ENCODE measurements at places on chromosomes 2 and 18.

DNA sequence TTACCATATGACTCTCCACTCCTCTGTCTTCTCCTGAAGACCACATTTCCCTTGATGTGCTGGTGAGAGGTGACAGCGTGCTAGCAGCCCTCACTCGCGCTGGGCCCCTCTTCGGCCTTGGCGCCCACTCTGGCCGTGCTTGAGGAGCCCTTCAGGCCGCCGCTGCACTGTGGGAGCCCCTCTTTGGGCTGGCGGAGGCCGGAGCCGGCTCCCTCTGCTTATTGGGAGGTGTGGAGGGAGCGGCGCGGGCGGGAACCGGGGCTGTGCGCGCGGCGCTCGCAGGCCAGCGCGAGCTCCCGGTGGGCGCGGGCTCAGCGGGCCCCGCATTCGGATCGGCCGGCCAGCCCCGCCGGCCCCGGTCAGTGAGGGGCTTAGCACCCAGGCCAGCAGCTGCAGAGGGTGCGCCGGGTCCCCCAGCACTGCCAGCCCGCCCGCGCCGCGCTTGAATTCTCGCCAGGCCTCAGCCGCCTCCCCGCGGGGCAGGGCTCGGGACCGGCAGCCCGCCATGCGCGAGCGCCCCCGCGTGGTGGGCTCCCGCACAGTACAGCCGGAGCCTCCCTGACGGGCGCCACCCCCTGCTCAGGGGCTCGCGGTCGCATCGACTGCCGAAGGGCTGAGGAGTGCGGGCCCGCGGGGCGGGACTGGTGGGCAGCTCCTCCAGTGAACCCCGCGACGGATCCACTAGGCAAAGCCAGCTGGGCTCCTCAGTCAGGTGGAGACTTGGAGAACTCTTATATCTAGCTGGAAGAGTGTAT lies 246.6 kb upstream of the REG3G start:
- no peak for DNase-seq

DNA sequence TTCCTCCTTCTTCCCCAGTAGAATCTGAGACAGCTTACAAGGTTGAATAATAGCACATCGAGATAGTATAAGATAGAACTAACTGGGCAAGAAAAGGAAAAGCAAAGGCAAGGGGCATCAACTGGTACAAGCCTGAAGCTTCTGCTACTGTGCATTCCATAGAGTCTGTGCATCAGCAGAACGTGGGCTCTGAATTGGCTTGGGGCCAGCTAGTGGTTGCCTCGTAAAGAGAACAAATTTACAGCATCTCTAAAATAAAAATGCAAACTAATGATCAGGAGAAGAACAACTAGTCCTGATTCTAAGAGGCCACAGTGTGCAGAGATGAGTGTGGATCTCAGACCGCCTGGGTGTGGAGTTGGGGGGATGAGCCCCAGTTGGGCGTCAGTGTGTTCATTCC lies 36.6 kb downstream of the UPP2 start:
- DNase-seq, result no peak

DNA sequence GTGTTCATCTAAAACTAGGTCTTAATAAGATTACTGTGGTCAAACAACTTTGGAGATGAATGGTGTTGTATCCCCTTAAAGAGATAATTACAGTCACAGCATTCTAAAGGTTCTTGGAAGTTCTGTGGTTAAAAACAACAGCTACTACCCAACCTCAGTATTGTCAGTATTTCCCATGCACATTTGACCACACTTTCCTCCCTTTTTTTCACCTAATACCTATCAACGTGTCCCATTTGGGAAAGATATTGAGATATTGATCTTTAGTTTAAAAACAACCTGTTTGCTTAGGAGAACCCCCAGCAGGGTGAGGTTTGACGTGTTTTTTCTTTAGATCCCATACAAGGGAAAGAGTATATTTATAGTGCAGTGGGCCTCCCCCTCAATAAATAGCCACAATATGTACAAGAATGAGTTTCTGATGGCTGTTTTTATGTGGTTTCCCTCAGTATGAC lies 65.6 kb downstream of the WDR7 start:
- DNase-seq, result no peak

GRCh38 chr2:167318581-167318980 lies 430.3 kb downstream of the XIRP2 start:
- DNase-seq, result no peak

DNA sequence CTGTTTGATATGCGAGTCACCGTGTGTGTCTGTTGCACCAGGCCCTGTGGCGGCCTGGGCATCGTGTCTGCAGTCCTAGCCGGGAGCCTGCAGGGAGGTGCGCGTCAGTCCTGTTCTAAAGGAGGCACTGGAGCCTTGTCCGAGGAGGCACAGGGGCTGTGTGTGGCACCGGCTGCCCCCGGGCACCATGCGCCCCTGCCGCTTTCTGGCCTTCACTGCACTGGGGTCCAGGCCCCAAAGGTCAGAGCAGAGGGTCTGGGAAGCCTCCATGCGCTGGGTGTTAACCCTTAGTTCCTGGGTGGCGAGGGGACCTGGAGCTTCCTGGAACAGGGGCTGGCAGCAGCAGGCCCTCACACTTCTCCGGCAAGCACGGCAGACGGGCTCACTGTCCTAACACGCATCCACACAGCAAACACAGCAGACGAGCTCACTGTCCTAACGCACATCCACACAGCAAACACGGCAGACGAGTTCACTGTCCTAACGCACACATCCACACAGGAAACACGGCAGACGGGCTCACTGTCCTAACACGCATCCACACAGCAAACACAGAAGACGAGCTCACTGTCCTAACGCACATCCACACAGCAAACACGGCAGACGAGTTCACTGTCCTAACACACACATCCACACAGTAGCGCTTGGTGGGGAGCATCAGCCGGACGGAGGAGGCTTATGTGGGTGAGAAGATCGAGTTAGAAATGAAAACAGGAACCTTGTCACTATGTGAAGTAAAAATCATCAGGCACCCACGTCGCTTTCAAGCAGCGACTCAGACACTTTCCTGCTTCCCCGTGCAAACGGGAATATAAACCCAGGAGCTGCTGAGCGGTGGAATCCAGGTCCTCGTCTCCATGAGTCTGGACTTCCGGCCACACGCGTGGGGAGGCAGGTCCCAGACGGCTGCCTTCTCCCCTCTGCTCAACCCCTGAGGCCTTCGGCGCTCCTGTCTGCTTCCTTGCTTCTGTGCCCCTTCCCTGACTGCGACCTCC lies 65.3 kb downstream of the TPO start:
- no peak for DNase-seq

DNA sequence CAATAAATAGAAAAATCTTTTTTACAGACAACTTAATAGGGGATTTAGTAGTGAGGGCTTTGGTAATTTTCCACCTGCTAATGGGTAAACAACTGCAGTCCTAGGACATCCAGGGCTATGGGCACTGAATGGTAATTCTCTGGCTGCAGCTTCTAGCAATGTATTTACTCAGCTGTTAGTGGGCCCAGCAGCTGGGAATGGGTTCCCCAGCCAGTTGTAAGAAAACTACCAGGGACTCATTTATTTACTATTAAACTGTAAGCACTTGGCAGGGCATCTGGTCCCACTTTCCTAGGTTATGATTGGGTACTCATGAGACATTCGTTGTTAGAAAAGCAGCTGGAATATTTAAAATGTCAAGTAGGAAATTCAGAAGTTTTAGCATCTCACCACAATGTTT lies 363.8 kb upstream of the TRIB2 start:
- no peak for DNase-seq

DNA sequence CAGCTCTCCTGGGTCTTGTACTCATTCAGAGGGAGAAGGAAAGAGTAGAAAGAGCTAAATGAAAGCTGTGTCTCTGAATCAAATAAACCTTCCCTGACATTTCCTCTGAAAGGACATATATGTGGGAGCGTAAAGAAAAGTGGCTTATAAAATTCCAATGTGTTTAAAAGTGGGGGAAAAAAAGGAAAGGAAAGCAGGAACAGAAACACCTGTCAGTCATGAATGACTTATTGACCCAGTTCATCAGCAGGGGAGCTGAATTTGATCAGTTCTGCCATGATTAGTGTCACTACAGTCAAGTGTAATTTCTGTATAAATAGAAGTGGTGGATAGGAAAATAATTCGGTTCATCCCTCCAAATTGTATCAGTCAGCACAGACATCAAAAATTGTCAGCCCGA lies 382.5 kb downstream of the ERBB4 start:
- DNase-seq, result no peak

- no peak for DNase-seq
These were observed 2.2 kb downstream of the NXPH2 start for GRCh38 chr2:138777996-138778395.

GRCh38 chr18:55763805-55764204 lies 175.8 kb upstream of the TCF4 start:
- DNase-seq, result no peak

DNA sequence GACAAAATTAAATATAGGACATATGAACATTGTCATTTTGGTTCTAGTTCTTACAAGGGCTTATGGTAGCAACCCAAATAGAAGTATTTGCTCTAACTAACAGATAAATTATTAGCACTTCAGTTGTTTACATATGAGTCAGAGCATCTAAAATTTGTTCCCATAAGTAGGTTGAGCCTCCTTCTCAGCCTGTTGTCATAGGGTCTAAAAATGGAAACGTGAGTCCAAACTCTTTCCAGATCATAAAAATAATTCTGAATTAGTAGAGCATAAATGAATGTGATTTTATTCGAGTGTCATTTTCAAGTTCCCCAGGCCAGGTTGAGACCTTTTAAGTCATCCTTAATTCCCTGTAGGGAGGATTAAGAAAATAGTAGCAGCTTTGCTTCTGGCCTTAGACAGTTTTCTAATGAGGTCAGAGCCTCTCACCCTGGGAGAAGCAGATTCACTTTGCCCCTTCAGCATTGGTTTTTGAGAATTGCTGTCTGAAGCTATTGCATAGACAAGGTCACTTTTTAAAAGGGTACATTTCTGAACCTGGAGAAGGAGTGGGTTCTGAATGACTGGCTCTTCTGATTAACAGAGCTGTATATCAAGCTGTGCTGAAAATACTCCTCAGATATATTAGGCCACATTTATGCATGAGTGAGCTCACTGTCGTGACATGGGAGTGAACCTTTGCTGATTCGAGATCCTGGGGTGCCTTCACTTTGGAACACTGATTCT lies 164.3 kb downstream of the NEDD4L start:
- DNase-seq, result no peak

GRCh38 chr2:56102866-56103265 lies 80.9 kb upstream of the CCDC85A start:
- DNase-seq, result no peak

- DNase-seq, result no peak
These were observed 9.9 kb upstream of the PRELID3A start for GRCh38 chr18:12397793-12398192.

DNA sequence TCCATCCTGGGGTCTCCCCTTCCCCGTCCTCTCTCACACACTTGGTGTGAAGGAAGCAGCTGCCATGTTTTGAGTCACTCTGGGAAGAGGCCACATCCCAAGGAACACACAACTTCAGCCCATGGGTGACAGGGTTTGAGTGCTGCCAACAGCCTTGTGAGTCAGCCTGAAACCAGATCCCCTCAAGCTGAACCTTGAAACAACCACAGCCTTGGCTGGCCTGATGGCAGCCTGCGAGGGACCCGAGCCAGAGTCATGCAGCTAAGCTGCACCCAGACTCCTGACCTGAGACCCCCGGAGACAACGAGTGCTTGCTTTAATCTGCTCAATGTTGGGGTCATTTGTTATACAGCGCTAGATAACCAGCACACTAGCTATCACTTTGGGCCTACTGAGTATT lies 19.3 kb upstream of the MC2R start:
- DNase-seq, result no peak

DNA sequence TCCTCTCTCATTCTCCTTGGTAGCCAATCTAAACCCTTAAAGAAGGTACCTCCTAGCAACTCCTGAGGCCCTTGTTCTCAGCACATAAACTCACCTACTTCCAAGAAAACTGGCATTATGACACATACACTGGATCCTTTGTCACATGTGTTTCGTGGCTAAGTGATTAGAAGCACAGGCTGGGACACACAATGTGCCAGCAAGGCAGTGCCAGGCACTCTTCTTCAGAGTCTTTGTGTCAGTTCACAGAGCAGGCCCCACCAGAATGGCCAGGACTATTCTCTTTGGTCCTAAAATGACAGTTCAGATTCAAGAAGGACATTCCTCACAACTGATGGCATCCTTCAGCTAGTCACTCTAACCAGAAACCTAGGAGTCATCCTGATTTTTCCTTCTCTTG lies 40.3 kb downstream of the SMC6 start:
- no peak for DNase-seq
